ENCODE measurements at places on chromosomes 6 and 20.
A peak's percentile ranks its signal among the peaks of the same experiment; 100 is the strongest.

DNA sequence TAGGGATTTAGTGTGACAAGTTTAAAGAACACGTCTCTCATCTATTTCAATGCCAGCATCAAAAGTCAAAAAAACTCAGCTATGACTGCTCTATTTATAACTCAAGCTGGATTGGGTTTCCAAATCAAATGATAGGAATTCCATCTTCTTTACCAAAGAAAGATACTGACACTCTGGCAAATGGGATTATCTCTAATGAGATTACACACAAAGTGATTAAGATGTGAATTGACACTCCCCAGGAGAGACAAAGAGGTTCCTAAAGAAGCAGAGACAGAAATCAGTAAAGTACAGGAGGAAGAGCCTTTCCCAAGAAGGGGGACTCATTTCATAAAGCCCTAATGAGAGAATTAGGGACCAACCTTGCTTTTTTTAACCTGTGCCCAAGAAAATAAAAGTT lies 92.1 kb downstream of the ID4 start:
- no peak for DNase-seq

DNA sequence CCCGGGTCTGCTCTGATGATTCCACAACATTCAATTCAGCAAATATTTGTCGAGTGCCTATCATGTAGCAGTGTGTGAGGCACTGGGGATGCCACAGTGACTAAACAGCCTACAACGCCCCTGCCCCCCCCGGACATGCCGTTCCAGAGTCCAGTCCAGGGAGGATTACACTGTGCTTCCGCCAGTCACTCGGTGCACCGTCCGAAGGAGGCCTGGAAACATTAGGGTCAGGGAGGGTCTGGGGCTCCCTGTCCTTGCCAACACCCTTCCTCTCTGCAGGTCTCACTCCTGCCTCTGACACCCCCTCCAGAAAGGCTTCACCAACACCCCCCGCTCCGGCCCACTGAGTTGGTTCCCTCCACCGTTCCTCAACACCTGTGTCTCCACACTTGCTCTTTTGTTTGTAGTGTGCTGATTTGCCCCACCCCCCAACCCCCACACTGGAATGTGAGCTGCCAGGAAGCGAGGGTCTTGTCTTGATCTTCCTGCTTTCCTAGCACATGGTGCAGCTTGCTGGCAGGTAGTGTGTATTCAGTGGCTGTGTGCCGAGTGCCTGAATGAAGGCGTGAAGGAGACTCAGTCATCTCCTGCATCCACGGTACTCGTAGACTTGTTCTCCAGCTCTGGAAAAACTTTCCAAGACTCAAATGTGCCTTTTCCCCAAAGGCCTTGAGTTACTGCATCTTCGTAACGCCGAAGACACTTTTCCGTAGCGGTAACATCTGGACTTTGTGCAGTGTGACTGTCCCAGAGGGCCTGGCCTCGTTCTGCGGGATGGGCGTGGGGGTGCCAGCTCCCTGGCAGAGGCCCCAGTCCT lies 150.4 kb downstream of the ZDHHC14 start:
- no peak for DNase-seq

- DNase-seq, result no peak
Observed at GRCh38 chr6:8991844-8992243, 556.5 kb upstream of the SLC35B3 start.

GRCh38 chr20:54717983-54718382 lies 242.6 kb downstream of the DOK5 start:
- DNase-seq, result no peak

- no peak for DNase-seq
Observed at GRCh38 chr6:118198746-118199145, 291.7 kb downstream of the SLC35F1 start.

DNA sequence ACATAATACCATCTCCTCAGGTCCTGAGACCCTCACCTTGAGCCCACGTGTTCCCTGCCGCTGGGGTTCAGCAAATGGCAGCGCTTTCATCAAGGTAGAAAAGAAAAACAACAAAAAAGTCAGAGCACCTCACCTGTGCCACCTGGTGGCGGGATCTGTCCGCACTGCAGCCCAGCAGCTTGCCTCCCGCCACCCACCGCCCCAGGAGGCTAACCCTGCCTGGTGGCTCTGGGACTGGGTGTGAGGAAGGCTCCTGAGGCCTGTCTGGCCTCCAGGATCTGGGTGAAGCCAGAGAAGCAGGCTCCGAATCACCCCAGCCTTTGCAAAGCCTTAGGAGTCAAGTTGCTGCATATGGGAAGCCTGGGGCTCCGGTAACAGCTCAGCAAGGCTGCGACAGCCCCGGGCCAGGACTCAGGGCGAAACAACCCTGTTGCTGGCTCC lies 270.8 kb downstream of the BMP7 start:
- DNase-seq, result no peak

- peak; percentile 14 for DNase-seq
Observed at GRCh38 chr6:150813993-150814359, 51.5 kb upstream of the MTHFD1L start.

Measured in non-pigmented ciliary epithelial cell (primary cell).